Brain microvascular endothelial cell (primary cell): ENCODE measurements at places on chromosomes 5 and 9.

GRCh38 chr9:4297786-4298254 is 2.0 kb downstream of the GLIS3 start:
- peak; percentile 63 for DNase-seq

GRCh38 chr9:89640361-89640760 is 35.5 kb downstream of the GADD45G start:
- no peak for DNase-seq

DNA sequence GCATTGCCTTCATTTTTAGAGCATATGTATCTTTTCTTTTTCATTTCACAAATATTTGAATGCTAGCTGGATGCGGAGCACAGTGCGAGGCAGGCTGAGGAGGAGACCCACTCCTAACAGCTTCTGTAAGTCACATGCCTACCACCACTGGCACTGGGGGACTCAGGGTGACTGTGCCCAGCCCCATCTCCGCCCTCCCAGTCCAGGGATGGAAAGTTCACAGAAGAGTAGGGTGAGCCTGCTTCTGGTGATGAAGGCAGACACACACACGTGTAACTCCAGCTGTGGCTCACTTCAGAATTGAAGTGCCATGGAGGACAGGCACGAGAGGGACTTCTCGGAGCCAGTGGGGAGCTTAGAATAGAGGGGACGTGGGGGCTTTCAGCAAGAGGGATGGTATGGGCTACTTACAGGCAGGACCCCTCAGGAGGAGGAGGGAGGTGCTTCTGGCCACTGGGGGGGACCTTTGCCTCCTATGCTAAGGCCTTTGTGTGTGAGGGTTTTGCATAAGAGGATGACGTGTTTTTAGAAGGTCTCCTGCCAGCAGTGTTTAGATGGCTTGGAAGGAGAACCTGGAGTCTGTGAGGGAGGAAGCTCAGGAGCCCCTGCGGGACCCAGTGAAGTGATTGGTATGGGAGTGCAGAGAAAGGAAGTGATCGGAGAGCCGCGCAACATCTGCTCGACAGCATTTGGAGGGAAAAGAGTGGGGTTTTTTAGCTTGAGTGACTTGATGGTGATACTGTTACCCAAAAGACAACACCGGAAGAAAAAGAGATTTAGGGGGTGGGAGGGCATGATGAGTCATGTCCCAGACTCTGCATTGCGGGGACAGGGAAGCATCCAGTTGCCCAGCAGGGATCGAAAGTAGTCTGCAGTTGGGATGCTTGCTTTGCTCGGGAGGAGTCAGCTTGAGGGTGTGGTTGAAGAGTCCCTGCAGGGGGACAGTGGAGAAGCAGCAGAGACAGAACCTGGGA is 163.5 kb upstream of the OTULINL start:
- DNase-seq, result peak; percentile 57

- DNase-seq, result no peak
These were observed 134.0 kb upstream of the RUSC2 start for GRCh38 chr9:35355939-35356338.

DNA sequence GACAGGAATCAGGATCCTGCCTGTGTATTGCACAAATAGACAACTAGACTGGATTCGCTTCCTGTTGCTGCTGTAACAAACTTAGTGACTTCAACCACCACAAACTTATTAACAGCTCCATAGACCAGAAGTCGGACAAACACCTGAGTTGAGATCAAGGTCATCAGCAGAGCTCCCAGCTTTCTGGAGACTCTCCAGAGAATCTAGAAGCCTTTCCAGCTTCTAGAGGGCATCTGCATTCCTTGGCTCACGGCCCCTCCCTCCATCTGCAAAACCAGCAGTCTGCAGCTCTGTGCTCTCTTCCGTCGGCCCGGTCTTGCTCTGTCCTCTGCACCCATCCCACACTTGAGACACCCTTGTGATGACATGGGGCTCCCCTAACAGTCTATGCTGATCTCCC is 99.1 kb downstream of the KCNT1 start:
- no peak for DNase-seq

GRCh38 chr9:89534515-89535287 is 36.8 kb upstream of the SEMA4D start:
- DNase-seq, result no peak

DNA sequence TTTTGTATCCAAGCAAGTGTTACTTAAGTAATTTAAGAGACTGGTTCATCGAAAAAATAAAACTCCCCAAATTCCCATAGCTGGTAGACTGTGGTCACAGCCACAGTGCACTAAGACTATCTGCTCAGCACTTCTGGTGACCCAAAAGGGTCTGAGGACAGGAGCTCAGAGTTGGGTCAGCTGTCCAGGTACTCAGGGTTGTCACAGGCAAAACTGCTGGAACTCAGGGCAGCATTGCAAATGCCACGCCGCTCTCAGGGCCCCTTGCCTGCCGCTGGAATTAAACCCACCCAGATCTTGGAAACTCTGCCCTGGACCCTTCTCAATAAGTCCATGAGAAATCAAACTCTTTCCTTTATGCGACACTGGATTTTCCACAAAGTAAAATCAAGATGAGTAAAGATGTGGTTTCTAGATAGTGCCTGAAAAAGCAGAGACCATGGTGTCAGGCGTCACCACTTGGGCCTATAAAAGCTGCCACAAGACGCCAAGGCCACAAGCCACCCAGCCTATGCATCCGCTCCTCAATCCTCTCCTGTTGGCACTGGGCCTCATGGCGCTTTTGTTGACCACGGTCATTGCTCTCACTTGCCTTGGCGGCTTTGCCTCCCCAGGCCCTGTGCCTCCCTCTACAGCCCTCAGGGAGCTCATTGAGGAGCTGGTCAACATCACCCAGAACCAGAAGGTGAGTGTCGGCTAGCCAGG is at the start of gene IL13:
IL13 (plus strand) TSS at position 498 of the 705 bp plus-strand sequence; CDS start at position 512, 14 bp downstream.
- DNase-seq, result no peak

DNA sequence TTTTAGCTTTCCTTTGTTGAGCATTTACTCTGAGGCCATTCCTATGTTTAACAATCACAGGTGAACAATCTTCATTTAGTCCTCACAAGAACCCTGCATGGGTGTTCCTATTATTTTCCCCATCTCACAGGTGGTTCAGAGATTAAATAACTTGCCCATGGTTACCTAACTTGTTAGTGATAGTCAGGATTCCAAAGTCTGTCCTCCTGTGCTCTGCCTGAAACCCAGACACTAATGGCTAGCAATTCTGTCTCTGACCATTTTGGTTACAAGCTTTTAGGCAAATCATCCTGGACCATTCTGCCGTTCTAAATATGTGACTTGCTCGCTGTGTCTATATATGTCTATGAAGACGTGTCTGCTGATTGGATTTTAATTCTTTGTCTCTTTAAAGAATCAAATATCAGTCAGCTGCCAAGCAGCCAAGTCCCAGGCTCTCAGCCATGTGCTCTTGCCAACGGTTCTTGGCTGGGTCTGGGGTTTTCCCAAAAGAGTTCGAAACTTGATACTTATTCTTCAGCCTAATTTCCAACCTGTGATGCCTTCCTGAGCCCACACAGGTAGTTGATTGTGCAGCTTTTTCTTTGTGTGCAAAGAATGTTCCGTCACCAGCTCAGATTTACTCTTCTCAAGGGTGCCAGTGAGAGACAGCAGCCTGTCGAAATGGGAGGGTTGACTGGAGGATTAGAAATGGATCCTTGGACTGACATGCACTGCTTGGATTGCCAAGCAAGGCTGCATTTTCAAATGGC is 121.7 kb downstream of the NREP start:
- DNase-seq, result no peak

DNA sequence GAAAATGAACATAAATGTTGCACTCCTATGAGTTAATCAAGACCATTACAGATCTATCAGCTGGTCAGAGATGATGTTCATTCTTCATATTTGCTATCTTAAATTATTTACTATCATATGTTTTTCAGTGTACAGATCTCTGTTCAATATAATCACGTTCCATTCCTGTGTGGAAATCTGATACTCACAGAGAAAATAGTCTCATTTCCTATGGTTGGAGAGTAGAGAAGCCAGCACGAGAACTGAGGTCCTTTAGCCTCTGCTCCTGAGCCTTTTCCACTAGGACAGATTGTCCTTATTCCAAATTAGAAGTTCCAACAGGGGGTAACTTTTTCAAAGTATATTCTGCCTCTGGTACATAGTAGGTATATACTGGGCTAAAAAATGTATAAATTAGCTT is 29.2 kb downstream of the UGCG start:
- no peak for DNase-seq

DNA sequence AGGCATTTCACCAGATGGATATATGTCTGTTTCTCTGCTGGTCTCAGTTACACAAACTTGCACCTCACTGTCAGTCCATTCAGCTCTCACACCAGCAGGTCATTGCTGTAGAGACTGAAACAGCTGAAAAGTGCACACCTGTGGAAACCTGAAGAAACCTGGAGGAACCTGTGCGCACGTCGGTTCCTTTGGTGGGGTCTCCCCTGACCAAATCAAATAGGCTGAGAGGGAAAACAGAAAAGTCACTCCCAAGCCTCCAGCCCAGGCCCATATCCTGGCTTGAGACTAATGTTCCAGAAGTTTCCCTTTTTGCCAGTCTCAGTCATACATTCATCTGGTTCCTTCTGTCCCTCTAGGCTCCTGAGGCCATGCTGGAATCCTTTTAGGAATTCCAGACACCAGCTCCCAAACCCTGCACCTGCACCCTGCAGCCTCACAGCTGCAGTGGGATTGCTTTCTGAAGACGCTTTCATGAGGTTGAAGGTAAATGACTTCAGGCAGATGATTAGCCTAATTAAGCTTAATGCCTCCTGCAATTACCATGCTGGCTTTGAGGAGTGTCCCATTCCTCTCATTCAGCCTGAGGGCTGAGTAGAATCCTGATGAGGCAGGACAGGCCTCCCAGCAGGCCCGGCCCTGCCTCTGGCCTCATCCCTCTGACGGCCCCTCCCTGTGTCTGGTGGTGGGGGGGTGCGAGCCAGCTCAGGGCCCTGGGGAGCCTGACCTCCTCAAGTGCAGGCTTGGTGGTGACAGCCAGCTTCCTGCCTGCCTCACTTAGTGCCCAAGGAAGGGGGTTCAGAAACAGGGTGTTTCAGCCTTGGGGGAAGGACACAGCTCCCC is 24.3 kb upstream of the CXCL14 start:
- no peak for DNase-seq

- DNase-seq, result no peak
These were observed 197.7 kb downstream of the PLK2 start for GRCh38 chr5:58262226-58262625.

DNA sequence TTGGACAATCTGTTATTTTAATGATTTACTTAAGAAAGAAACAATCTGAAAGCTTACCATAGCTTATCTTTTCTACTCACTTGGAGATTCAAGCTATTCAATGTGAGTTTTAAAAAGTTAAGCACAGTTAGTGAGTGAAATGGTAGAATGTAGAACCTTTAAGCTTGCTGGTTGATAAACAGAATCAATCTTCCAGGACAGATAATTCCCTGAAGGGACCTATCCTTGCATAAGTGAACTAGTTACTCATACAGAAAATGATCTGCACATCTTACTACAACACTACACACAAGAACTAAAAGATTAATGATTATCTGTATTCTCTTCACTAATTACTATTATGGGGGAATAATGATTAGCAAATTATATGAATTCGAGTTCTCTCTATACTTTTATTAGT is 165.6 kb downstream of the PALM2AKAP2 start:
- DNase-seq, result no peak

DNA sequence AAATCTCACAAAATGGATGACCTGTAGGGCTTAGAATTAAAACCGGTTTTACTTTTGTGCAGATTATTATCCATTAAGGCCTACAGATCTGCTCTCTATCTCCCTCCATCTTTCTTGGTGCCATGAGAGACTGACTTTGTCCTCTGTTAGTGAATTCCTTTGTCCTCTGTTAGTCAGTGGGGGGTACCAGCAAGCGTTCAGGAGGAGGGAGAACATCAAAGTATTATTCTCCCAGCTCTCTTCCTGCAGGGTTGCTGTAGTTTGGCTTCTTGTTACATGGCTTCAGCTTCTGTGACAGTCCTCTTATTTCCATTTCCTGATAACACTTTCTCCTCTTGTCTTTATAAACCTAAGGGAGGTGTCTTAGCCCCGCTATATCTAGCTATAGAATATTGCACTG is 850.5 kb upstream of the SEMA6A start:
- no peak for DNase-seq

GRCh38 chr5:149804478-149805450 is 74.7 kb downstream of the PPARGC1B start:
- no peak for DNase-seq

DNA sequence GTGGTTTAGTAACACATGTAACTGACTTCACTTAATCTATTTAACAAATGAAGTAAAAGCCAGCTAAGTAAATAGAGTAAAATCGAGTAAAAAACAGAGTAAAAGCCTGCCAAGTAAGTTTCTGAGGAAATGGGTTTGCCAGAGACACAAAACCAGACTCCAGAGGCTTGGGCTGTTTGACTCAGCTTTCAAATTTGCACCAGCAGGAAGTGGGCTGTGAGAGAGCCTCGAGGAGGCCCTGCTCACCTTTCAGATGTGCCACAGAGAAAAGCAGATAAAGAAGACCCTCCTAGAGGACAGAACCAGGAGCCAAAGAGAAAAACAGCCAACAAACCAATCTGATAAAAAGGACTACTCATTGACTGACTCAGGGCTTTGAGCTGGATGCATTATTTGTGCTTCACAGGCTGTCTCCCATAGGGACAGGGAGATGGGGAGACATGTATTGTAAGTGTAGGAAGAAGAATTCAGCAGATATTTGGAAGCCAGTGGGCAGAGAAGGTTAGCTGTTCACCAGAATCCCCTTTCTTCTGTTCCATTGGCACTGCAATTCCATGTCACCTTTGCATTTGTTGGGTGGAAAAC is 14.4 kb upstream of the AMACR start:
- peak; percentile 53 for DNase-seq
